ENCODE measurements at places on chromosomes 5 and 9.

- DNase-seq = no peak
Measured at GRCh38 chr9:124779368-124780059, 2.6 kb downstream of the OLFML2A start.

GRCh38 chr5:129760636-129761325 lies 12.9 kb downstream of the MINAR2 start:
- no peak for DNase-seq

- no peak for DNase-seq
Measured at GRCh38 chr5:135353952-135354721, 44.9 kb downstream of the MACROH2A1 start.

GRCh38 chr5:148063861-148064260 lies at the start of gene SPINK5:
Gene SPINK5 (plus strand): TSS chr5:148063980. CDS start chr5:148064045, 65 bp downstream.
- no peak for DNase-seq

DNA sequence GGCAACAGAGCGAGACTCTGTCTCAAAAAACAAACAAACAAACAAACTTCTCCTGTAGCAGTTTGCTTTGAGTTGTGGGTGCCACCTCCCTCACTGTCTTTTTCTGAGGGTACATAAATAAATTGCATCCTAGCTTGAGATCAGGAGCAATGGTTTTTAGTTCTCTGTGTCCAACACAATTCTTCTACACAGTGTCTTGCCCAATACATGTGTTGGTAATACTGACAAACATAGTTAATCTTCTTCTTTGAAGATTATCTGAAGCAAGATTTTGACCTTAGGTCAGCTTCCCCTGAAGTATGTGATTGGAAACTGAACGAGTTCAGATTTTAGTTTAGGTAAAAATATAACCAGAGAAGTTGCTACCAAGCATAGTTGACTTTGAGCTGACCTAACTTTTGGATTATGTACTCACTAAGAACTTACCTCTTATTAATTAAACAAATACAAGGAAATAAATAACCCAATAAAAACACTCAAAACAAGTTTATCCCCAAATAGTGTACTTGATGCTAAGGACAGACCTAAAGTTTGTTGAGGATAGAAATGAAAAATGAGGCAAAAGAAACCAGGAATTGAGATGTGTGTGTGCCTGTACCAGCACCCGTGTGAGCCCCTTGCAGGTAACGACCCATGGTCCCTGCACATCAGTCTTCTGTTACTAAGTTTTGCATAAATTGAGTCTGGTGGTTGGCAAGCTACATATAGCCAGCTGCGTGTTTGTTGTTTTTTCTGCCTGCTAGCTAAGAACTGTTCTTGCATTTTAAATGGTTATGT lies 16.2 kb downstream of the TJP2 start:
- no peak for DNase-seq

DNA sequence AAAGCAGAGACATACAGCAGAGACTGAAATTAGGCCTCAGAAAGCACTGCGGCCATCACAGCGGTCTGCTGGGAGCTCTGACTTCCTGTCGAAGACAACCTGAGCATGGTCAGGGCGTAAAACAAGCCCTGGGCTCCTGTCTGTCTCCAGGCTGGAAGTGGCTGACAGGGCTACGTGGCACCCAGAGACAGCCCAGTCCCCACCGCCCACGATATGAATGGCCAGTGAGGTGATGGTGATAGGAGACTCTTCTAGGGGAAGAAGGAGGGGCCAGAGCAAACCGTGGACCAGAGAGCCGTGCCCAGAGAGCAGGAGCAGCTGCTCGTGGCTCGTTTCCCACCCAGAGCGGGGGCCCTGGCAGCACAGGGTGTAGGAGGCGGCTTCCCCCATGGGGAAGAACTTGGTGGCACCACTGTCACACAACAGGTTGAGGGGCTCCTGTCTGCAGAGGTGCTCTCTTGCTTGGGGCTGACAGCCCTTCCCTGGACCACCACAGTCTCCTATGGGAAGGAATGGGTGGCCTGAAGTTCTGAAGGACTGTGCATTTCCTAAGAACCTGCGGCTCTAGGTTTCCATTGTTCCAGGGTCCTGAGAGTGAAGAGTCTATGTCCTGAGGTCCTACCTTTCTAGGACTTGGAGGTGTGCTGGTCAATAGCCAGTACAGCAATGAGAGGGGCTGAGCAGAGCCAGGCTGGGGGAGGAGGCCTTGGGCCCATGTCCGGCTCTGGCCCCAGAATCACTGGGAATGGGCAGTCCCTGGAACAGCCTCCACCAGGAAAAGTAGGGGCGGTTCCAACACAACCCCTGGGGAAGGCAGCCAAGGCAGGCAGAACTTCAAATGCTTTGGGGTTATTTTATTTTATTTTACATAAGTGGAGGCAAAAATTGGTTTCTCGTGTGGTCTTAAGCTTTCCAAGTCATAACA lies 56.4 kb downstream of the BARX1 start:
- no peak for DNase-seq

- DNase-seq = no peak
Measured at GRCh38 chr5:147208134-147208533, 26.7 kb upstream of the STK32A start.

GRCh38 chr9:14393418-14393817 lies 79.5 kb upstream of the NFIB start:
- no peak for DNase-seq
